ENCODE measurements at places on chromosomes 7 and 10. TPM values are rescaled to one million over a fixed set of nuclear protein-coding genes. Genes with fewer than 3 reads are reported as not detected.
A peak's percentile ranks its signal among the peaks of the same experiment; 100 is the strongest.

The PNLIP gene
- not detected for total RNA-seq

DNA sequence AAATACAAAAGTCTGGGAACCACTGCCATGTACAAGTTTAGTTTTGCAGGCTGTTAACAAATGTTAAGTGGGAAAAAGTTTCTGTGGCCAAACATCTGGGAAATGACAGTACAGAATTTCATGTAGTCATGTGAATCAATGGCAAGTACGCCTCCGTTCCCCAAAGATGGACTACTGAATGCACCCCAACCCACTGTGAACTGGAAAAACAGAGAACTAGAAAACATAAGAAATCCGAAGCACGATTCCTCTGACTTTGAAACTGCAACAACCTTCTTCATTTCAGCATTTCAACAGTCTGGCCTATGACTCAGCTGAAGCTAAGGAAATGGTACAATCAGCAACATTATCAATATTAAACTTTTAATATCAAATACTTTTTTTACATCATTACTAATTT, 41.8 kb downstream of the MCMBP start:
- no peak for DNase-seq

DNA sequence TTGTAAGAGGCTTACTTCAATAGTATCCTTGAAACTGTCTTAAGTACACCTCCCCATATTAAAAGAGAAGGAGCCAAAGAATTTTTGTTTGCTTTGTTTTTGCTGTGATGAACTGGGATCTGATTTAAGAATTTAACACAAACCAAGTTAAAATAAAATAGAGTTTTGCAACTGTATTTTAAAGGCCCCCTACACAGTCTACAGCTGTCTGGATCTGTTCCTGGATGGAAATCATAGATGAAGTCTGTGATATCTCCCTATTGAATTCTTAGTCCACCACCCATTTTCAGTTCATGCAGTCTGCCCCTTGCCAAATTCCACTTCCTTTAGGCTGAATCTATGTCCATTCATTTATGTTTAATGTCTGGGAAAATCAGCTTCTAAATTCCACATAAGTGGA, 169.8 kb upstream of the MEOX2 start:
- DNase-seq, result no peak

The FAM25G gene
- total RNA-seq, result not detected

- DNase-seq, result peak; percentile 22
These were observed 4.8 kb downstream of the EGR2 start for GRCh38 chr10:62811159-62811875.

The AS3MT gene
- 0.48 TPM for total RNA-seq

DNA sequence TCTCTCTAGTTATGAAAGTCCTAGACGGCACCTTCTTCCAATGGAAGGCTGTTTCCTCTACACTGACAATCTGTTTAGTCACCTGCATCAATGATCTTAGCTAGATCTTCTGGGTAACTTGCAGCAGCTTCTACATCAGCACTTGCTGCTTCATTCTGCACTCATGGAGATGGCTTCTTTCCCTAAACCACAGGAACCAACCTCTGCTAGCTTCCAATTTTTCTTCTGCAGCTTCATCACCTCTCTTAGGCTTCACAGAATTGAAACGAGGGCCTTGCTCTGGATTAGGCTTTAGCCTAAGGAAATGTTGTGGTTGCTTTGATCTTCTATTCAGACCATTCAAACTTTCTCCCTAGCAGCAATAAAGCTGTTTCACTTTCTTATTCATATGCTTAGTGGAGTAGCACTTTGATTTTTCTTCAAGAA, 24.6 kb downstream of the NAMPT start:
- no peak for DNase-seq

DNA sequence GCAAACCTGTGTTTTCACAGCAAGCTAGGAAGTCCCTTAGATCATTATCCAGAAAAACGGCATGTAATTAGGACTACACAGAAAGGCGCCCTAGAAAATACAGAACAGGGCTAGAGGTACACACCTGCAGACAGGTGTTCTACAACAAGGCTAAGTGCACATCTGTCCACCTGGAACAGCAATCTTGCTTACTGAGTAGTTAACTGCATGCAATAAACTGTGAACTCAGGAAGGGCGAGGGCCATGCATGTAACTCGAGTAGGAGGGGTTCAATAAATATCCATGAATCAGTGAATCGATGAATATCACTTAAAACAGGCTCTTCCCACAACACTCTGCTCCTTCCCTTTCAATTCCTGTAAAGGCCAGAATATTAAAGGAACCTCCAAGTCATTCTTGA, 22.0 kb downstream of the FAM171A1 start:
- no peak for DNase-seq

DNA sequence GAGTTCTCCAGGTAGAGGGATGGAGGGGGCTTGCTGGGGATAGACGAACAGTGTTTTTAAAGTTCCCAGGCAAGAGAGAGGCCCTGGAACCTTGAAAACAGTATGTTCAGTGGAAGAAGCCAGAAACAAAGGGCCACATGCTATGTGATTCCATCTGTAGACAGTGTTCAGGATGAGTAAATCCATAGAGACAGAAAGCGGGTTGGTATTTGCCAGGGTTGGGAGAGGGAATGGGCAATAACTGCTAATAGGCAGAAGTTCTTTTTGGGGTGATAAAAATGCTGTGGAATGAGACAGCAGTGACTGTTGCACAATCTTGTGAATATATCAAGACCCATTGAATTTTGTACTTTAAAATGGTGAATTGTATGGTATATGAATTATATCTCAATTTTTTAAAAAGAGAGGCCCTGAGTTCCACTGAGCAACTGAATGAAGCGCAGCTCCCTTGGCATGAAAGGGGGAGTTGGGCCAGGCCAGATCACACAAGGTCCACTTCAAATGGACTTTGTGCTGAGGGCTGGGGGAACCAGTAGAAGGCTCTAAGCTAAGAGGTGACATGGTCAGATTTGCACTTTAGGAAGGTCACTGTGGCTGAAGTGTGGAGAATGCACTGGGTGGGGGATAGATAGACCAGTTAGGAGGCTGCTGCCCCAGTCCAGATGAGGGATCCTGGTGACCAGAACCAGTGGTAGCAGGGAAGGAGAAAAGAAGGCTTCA, 34.0 kb downstream of the LEP start:
- no peak for DNase-seq

GRCh38 chr7:98192781-98193457, 18.3 kb upstream of the BHLHA15 start:
- no peak for DNase-seq

GRCh38 chr10:120658943-120659885, 191.9 kb upstream of the WDR11 start:
- DNase-seq, result no peak

The SSC4D gene
- total RNA-seq, result 0.40 TPM

DNA sequence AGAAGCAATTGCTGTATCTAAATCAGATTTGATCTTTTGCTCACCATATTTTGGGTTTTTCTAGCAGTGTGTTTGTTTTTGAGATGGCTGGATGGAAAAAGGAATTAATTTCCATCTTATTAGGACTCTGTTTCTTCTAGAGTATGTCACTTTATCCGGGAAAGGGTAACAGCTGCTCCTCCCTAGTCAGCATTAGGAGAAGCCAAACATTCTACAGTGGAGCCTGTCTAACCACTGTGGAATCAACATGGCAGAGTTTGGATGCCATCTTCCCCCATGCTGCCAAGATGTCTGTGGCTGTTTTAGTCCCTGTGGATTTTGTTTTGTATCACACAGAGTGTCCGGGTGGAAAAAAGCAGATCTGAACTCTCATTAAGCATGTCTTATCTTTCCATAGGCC, 16.0 kb upstream of the LMOD2 start:
- DNase-seq, result no peak

- no peak for DNase-seq
These were observed 667.2 kb downstream of the GATA3 start for GRCh38 chr10:8721650-8722049.

GRCh38 chr10:3235996-3236510, 63.5 kb upstream of the PITRM1 start:
- DNase-seq, result no peak

- no peak for DNase-seq
These were observed 76.6 kb upstream of the HGF start for GRCh38 chr7:81846398-81846797.

- DNase-seq, result no peak
These were observed 29.7 kb downstream of the PALS2 start for GRCh38 chr7:24602860-24603456.

The CTBP2 gene
- total RNA-seq, result 120 TPM

DNA sequence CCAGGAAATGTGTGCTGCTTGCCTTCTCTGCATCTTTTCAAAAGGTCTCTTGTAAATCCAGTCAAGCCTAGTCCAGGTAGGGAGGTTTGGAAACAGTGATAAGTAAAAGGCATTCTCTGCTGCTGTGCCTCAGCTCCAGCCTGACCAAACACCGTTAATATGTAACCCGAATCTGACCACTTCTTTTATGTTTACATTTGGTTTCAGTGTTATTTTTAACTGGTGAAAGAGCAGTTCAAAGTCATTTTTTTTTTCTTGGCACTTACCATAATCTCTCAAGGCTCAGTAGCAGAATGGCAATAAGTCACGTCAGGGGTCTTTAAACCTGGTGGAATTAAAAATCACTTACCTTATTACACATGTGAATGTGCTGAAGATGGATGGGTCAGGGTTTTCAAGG, 216.8 kb downstream of the PTEN start:
- no peak for DNase-seq

- DNase-seq, result no peak
These were observed 164.6 kb upstream of the C1GALT1 start for GRCh38 chr7:7017707-7018280.

GRCh38 chr10:13349463-13350274, 1.6 kb upstream of the SEPHS1 start:
- peak; percentile 51 for DNase-seq

The LRIT1 gene
- total RNA-seq, result not detected

DNA sequence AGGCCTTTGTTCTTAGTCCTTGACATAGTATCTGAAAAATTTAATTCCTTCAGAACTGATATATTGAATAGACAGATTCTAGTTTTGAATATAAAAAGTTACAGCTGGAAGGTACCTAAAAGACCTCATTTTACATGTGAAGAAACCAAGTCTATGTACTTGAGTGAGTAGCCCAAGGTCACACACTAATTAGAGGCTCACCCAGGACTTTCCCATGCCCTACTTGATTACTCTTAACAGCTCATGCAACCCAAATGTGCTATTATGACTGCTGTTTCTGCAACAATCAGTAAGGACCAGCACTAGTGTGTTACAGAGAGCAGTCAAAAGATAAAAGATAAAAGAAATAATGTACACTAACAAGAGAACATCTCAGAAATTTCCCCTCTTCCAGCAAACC, 40.7 kb upstream of the BET1 start:
- no peak for DNase-seq

GRCh38 chr10:132563485-132564248, 26.1 kb downstream of the INPP5A start:
- no peak for DNase-seq

DNA sequence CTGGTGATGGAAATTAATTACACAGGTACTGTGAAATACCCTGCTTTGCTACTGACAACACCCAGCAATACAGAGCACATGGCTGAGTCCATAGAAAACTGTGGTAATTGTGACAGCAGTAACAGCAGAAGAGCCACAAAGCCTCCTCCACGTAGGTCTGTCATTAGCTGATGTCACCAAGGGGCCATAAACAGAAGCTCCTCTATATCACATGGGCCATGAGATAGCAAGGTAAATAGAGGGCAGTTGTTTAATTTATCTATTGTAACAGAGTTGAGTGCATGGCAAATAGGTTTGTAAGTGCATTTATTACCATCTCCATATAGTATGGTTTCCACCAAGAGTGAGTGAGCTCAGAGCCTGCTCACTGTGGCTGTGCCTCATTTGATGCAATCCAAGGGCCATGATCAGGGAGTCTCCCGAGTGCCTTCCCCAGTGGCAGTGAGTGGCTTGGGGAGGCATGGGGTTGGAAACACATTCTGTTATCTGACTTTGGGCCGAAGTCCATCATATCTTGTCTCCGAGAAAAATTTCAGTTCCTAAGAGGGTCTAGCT, 281.2 kb downstream of the SKAP2 start:
- no peak for DNase-seq

DNA sequence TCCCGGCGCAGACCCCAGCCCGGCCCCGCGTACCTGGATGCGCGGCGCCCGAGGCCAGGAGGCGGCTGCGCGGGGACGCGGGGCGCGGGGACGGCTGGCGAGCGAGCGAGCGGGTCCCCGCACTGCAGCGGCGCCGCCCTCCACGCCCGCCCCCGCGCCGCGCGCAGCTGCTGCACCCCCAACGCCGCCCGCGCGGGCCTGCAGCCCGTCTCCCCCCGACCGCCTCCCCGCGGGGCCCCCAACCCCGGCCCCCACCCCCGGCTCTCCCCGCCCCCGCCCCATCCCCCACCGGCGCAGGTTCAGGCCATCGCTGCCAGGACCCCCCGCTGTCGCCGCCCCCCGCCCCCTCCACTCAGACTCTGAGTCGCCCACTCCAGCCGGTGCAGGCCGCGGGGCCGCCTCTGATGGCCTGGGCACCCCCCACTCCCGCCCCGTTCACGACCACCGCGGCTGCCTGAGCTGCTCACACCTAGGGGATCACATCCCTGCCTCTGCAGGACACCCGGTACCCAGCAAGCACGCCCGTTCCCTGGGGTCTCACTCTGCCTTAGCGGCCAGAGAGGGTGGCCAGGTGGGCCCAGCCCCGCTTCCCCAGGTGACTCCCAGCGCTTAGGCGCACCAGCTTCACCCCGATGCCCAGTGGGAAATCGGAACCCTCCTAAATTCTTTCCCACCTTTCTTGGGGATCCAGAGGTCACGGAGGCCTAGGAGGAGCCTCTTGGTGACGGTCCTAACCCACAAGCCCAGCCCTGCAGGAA, 13.9 kb upstream of the DNAAF5 start:
- DNase-seq, result peak; percentile 50

The SFRP4 gene
- not detected for total RNA-seq

- no peak for DNase-seq
These were observed 172.4 kb upstream of the ZMIZ1 start for GRCh38 chr10:78896159-78896928.

- no peak for DNase-seq
These were observed 36.7 kb downstream of the PRF1 start for GRCh38 chr10:70565556-70566514.

The RNF148 gene
- total RNA-seq, result not detected

DNA sequence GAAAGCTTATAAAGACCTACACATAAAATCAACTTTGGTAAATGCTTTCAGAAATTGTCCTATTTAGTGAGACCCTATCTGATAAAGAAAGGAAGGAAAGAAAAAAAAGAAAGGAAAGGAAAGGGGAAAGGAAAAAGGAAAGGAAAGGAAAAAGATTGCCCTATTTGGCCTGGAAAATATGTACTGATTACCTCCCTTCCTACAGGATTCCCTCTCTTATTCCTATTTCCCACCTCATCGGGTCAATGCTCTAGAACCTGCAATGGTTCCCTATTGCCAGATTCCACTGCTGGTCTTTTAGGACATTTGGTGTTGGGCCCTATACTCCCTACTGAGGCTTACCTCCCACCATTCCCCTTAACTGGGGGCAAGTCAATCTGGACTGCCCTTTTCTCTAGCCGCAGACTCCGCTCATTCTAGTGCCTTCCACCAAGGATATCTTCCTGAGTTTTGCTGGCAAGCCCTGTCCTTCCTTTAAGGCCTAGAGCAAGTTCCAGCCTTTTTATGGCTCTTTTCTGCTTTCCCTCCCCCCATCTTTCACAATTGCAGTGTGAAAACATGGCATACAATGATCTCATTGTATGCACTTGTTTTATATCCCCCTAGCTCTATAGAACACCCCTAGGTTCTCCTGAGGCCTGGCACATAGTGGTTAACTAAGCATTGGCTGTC, 4.4 kb downstream of the DDIT4 start:
- no peak for DNase-seq

The FEZF1 gene
- not detected for total RNA-seq

- DNase-seq, result no peak
These were observed 154.8 kb downstream of the GRID1 start for GRCh38 chr10:86211691-86212390.

- DNase-seq, result peak; percentile 15
These were observed 22.6 kb downstream of the PALS2 start for GRCh38 chr7:24595671-24596418.

Data from natural killer cell (primary cell).